Stimulated activated CD4-positive, alpha-beta T cell treated with anti-CD3 and anti-CD28 coated beads, Interleukin-1b, Interleukin-23, amount 100 ng/mL, for 4 hours (primary cell): ENCODE measurements at places on chromosomes 7 and 10.
A peak's percentile ranks its signal among the peaks of the same experiment; 100 is the strongest.

DNA sequence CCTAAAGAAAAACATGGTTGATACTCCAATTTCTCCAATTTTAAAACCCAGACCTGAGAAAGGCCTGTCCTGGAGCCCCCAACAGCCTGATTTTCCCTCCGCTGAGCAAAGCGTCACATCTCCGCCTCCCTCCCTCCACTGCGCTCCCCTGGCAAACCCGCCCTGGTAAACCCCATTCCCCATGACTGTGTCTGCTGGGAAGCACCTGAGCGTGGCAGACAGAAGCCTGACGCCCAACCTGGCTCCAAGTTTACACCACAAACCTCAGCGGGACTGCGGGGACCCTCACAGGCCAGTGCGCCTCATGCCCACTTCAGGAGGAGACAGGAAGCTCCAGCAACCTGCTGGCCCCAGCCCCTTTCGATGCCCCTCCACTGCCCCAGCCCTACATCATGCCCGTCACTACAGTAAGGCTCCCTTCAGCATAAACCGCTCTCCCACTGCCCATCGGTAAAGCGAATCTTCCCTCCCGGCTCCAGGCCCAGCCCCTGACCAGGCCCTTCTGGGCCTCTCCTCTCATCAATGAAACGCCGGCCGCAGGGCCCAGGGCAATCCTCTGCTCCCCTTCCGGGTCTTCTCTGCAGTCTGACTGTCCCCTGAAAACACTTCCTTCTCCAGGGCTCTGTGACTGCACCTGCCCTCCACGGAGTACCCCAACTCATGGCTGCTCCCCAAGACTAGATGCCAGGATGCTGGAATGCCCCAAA, 233.3 kb downstream of the MAD1L1 start:
- no peak for DNase-seq

DNA sequence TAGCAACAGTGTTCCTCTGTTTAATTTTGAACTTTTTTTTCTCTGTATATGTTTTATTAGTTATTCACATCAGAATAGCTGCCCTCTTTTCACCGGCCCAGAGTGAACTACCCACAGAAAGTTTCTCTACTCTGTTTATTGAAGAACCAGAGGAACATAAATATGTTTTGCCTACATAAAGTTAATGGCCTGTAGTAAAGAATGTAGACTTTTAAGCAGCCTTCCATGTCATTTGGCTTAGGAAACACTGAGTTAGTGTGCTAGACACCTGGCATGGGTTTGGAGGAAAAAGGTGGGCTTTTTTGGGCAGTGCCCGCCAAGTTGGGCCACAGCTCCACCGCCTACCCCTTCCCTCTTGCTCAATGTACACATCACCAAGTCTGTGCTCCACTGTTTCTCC, 8.9 kb upstream of the MEST start:
- no peak for DNase-seq

- DNase-seq, result no peak
Measured at GRCh38 chr10:51892965-51893658, 193.7 kb upstream of the CSTF2T start.

GRCh38 chr10:60823324-60823723, 45.0 kb downstream of the CDK1 start:
- DNase-seq, result no peak

DNA sequence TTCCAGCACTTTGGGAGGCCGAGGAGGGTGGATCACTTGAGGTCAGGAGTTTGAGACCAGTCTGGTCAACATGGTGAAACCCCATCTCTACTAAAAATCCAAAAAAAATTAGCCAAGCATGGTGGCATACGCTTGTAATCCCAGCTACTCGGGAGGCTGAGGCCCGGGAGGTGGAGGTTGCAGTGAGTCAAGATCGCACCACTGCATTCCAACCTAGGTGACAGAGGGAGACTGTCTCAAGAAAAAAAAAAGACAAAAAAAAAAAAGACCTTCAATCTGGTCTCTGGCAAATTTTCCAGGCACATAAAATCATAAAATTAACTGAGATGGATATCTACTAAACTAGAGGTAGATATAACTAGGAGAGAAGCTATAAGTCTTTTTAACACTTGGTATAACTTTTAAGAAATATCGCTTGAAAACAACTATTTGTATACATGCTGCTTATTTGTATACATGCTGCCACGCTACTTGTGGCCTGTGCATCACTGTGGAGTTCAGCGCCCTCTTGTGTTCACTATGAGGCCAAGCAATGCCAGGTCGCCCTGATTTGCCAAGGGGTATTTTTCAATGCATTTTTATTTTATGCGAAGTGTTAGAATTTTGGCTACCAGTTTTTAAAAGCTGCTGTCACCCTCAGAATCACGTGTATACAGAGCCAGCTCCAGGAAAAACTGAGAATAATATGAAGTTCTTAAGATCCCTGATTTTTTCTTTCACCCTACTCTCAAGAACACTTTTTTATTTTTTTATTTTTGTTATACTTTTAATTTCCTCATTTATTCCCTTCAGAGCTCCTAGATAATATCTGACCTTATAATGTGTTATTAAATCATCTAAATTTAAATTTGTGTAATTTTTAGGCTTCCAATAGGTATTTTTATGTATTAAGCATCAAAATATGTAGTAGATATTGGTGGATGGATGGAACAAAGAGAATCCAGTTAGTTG, 26.7 kb downstream of the CYCS start:
- peak; percentile 19 for DNase-seq

DNA sequence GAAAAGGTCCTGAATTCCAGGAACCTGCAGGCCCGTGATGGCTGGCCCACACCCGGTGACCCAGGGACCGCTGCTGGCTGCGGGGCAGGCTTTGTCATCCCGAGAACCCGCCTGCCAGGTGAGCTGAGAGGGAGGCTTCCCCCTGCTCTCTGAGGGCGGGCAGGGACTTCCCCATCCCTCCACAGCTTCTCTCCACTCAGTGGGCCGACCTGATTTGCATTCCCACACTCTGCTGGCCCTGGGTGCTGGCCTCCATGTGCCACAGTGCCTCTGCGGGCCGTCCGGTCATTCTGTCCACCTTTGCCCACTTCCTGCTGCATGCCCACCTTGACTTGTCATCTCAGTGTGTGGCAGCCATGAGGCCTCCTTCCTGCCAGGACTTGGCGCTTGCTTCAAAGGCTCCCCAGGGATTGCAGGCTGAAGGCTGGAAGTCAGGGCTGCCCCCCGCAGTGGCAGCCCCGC, 35.3 kb downstream of the PALD1 start:
- DNase-seq, result no peak

DNA sequence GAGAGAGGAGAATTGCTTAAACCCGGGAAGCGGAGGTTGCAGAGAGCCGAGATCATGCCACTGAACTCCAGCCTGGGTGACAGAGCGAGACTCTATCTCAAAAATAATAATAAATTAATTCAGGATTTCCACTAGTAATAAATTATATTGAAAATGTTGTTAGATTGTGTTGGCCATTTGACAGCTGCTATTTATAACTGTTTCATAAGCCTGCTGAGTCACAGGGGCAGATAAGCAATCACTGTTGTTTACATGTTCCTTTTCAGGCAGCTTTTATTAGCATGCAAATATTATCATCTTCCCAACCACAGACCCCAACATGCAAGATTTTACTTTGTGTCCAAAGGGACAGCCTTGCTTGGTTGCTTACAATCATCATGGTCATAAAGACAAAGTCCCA, 49.5 kb upstream of the ZNF138 start:
- DNase-seq, result no peak

DNA sequence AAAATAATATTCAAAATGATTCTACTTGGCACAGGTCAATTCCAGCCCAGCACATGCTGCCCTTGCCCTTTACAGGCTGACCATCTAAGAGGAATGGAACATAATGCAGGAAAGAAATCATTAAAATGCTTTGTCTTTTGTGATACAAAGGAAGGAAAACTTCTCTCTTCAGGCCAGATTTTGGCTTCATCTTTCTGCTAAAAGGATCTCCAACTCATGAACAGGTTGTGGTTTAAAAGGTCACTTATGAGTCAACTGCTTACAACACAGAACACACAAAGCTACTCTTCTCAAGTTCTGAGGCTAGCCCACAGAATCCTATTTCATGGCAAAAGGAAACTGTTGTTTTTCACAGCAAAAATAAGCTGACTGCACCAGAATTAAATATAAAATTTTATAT, 197.1 kb downstream of the DOCK4 start:
- DNase-seq, result no peak

- no peak for DNase-seq
Measured at GRCh38 chr7:107125475-107125874, 43.3 kb upstream of the HBP1 start.

GRCh38 chr7:92668564-92668963, 78.4 kb upstream of the FAM133B start:
- DNase-seq, result no peak

DNA sequence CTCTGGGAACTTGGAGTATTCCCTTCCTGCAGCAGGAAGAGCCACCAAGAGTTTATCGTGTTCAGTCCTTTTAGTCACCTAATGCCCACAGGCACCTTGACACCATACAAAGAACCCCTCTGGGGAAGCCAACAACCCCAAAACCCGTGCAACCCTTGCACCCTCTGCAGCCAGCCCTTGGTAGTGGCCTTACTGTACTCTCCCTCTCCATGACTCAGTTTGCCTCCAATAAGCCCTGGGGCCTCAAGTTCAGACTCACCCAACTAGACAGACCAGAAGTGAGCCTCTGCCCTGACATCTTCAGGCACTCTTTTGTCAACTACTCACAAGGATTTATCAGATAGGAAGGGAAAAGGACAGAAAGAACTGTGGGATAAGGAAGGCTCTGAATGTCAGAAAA, 30.9 kb downstream of the KCNMA1 start:
- no peak for DNase-seq

DNA sequence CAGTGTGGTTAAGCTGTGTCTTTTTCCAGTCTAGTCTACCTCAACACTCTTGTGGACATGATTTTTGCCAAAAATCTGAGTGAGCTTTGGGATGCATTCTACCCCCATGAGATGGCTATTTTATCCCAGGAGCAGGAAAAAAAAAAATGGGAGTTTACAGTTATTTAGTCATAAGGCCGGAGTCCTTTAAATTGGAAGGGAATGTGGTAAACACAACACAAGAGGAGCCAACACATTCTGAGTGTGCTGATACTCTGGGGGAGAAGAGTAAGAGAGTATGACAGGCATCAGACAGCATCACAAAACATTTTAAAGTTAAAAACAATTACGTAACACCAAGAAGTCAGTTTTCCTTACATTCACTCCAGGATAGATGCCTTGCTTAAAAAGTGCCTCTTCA, 46.1 kb downstream of the C1GALT1 start:
- DNase-seq, result no peak

DNA sequence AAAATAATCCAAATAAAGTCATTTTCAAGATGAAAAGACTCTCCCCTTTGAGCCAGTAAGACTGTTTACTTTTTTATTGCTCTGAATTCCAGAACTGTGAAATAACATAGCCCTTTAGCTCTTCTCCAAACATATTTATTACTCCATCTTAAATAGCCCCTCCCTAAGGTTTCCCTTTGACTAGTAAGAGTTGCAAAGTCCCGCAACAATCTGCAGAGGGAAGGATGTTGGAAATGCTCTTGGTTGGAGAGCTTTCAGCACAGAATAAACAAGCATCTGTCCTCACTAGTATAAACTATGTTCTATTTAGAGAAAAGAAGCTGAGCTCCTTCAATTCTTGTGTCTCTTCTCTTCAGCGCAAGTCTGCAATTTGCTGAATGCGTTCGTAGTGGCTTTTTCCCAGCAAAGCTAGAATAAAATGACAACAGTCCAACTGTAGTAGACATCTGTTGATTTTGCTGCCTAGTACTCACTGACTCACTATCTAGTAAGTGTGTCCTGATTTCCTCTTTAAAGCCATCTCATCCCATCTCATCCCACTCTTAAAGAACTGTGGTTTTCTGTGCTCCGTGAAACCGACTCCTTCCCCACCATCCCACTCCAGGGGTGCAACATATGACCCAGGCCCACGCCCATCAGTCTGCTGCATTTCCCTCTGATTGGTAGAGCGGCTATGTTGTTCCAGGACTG, 104.0 kb downstream of the FAM107B start:
- no peak for DNase-seq

GRCh38 chr10:17993361-17993760, 41.6 kb downstream of the SLC39A12 start:
- no peak for DNase-seq
